ENCODE measurements at places on chromosomes 7 and 10.

DNA sequence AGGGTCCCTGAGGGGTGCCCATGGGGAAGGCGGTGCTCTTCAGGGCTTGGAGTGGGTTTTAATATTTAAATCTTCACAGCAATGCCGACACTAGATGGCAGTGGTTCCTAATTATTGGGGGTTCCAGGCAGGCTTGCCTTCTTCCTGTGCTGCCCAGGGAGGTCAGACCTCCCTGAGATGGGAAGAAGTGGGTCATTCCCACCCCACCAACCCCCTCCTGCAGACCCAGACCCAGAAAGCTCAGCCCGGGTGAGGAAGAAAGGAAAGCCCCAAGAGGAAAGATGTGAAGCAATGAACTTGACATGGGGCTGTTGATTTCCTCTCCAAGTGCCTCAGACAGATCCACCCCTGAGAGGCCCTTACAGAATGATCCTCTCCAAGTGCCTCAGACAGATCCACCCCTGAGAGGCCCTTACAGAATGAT is 85.1 kb upstream of the LANCL2 start:
- DNase-seq: no peak

DNA sequence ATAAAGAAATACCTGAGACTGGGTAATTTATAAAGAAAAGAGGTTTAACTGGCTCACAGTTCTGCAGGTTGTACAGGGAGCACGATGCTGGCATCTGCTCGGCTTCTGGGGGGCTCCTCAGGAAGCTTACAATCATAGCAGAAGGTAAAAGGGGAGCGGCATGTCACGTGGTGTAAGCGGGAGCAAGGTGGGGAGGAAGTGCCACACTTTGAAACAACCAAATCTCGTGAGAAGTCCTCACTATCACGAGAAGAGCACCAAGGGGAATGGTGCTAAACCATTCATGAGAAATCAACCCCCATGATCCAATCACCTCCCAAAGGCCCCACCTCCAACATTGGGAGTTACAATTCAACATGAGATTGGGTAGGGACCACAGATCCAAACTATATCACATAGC is 67.7 kb downstream of the AKR1B1 start:
- no peak for DNase-seq

DNA sequence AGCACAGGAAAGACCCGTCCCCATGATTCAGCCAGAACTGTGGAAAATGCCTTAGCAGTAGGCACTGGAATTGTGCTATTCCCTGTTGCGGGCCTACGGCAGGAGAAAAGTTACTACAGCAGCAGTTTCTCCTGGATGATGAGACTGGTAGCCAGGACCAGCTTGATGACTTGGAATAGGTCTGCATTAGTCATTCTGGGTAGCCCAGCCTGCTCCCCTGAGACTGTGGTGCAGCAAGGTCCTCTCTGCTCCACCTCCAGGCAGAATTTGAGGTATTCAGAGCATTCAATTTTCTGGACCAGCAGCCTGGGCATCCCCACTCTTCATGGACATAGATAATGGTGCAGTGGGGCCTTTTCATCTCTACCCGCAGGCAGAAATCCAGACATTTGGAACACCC is 490.0 kb downstream of the SH2D4B start:
- DNase-seq: no peak

DNA sequence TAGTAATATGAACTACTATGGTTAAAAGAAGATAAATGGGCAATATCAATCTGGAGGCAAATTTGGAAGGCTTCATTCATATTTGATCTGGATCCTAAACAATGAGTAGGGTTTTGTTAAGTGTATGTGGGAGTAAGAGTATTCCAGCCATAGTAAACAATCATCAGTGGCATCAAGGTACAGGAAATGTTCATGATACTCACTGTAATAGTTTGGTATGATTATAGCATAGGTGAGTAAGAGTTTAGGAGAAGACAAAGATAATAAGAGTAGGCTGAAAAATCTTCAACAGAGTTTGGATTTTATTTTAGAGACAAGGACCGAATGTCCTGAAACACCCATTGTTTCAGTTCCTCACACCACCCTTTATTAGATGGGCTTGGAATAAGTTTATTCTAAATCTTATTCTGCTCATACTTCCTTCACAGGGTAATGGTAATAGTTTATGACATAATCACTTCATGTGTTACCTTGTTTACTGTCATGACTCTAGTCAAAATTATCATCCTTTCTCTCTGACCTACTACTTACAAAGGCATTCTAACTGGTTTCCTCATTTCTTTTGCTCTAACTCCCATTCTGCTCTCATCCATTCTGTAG is 38.9 kb downstream of the BRAF start:
- no peak for DNase-seq

- no peak for DNase-seq
Observed at GRCh38 chr7:17391366-17391765, 92.9 kb downstream of the AHR start.

GRCh38 chr10:129774082-129774735 is 189.9 kb downstream of the EBF3 start:
- no peak for DNase-seq

DNA sequence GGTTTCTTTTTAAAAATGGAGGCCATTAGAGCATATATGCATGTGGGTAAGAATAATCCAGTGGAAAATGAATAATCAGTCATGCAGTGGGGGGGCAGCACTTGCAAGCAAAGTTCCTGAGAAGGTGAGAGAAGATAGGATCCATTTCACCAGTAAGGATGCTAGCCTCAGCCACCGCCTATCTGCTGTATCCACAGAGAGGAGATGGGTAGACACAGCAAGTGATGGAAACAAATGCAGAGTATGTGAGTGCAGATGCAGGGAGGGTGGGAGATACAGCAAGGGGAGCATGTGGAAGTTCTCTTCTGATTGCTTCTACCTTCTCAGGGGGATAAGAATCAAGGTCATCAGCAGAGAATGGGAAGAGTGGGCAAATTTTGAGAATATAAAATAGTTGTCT is 171.4 kb upstream of the PDE1C start:
- no peak for DNase-seq

DNA sequence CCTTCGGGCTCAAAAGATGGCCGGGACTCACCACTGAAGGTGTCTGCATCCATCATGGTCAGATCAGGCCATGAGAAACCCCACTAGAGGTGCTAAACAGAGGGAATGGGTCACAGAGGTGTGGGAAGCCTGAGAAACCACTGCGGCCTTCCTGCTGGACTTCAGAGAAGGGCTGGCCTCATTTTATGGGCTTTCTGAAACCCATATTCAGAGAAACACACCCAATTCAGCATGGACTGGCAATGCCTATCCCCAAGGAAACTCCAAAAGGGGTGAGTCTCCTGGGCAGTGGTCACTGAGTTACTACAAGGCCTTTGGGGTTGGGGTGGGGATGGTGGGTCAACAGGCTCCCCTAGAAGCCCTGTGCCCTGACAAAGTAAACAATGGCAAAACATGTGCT is 58.0 kb downstream of the DLG5 start:
- no peak for DNase-seq

GRCh38 chr7:152568972-152569371 is 107.0 kb downstream of the XRCC2 start:
- no peak for DNase-seq

DNA sequence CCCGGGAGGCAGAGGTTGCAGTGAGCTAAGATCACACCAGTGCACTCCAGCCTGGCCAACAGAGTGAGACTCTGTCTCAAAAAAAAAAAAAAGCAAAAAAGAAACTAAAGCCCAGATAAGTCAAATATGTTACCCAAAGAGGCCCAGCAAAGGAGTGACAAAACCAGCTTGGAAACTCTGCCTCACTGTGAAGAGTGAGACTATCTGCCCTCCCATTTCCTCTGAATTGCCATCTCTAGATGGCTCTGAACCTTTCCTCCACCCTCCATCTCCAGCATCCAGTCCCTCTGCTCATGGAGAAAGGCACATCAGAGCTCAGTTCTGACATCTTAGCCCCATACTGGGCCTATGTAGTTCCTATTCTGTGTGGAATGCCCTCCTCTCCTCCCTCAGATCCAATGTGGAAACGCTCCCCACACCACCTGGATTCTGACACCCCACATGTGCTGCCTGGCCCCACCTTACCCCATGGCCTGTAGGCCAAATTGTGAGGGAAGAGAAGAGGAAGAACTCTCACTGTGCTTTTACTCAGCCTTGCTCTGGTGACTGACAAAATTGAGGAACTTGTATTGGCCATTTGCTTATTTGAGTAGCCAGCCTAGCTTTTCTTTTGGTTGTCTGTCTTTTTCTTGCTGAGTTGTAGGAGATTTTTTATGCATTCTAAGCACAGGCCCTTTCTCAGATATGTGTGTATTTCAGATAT is 18.0 kb upstream of the NUDCD3 start:
- no peak for DNase-seq

GRCh38 chr10:43973801-43974200 is 325.1 kb upstream of the ZNF32 start:
- no peak for DNase-seq

DNA sequence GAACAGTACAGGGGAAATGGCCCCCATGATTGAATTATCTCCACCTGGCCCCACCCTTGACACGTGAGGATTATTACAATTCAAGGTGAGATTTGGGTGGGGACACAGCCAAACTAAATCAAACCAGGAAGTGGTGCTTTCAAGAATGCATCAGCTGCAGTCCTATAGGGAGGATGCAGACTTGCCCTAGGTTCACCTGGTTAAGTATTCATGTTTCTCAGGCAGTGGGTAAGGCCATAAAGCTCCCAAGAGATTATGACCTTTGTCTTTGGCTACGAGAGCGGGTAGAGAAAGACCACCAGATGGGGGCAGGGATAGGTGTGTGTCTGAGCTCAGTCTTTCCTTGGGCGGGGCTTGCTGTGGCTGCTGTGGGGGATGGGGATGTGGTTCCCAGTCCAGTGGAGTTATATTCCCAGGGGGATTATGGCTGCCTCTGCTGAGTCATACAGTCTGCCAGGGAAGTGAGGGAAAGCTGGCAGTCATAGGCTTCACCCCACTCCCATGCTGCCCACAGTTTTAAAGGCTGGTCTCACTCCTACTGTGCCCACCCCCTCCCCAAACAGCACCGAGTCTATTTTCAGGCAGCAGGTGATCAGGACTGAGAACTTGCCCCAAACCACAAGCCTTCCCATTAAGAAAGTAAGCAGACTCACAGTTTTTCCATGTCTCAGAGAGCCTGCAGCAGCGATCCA is 8.4 kb upstream of the R3HCC1L start:
- no peak for DNase-seq

GRCh38 chr7:101705331-101705730 is 76.2 kb upstream of the MYL10 start:
- DNase-seq: no peak

DNA sequence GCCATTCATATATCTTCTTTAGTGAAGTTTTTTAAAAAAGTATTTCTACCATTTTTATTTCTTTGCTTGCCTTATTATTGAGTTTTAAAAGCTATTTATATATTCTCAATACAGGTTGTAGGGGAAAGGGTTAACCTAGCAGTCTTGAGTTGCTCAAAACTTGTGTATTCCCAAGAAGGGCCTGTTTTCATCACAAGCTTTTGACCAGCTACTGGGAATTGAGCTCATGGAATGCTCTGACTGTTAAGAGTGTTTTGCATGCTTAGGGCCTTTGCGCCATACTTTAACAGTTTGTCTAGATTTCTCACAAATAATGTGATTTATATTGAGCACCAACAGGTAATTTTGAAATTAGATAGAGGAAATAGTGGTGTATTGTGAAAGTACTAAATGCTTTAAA is 72.0 kb upstream of the CALCR start:
- DNase-seq: no peak

- DNase-seq: no peak
Observed at GRCh38 chr7:157126921-157127320, 11.8 kb upstream of the UBE3C start.

DNA sequence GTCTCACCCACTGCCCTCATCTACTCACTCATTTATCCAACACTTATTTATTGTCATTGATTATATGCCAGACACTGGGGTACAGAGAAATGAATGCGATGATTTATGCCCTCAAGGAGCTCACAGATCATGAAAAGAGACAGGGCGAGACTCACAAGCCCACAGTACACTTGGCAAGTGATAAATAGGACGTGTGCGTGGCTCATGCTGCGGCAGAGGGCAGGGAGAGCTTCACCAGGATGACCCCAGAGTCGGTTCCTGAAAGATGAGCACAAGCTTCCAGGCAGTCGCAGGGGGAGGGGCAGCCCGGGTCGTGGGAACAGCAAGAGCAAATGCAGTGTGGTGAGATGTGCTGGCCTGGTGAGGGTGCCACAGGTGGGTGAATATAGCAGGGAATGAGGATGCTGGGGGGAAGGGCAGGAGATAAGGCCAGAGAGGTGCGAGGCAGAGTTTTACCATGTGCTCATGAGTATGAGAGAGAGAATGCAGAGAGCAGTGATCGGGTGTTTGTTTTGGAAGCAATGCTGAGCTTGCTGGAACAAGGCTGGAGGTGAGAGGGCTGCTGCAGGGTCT is 70.9 kb downstream of the ATXN7L1 start:
- no peak for DNase-seq

DNA sequence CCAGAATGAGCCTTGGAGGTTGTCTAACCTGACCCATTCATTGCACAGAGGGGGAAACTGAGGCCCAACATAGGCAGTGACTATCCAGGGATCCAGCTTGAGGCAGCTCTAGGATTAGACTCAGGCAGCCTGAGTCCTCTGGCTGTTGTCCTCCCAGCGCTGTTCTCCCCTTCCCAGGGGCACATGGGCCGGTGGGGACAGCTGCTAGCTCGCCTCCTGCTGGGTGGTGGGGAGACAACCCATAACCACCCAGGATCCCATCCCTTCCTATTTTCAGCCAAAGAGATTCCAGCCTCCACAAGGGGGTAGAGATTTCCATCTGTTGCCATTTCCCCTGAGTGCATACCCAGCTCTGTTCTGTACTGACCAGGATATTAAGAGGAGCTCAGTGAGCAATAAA is 145.1 kb upstream of the GPR26 start:
- no peak for DNase-seq

Data from non-pigmented ciliary epithelial cell (primary cell).